ENCODE measurements at places on chromosomes 6 and 20. TPM values are rescaled to one million over a fixed set of nuclear protein-coding genes. Genes with fewer than 3 reads are reported as not detected.

DNA sequence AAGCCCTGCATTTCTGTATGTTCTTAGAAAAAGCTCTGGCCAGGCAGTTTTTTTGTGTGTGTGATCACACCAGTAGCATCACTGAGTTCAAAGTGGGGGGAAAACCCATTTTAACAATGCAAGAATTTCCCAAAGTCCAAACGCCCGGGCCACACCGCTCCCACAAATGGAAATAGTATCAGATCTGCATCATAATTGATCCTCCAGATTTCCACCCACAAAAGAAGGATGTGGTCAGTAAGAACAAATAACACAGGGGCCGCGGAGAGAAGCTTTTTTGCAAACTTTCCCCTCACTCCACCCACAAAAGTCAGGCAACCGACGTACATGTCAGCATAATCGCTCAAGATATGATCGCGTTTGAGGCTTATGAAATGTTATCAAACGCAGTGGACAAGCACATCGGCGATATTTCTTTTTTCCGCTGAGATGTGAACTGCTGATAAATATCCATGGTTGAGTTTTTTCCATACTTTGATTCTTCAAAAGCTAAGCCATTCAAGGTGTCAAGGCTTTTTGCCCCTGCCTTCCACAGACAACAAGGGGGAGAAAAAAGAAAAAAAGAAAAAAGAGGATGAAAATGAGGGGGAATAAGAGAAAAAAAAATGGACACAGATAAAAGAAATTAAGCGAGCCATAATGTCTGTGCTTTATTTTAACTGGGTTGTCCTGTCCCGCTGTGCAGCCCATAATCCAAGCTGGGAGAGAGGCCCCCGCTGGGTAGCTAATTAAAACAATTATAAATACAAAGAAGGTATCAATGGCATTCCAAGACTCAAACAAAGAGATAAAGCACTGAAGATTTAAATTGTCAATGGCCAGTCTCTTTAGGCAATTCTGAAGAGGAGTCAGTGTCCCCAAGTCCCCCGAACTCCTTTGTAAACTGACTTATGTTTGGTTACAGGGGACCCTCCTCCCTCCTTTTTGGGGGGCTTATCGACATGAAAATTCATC, 143.5 kb downstream of the ZFP64 start:
- DNase-seq: no peak

DNA sequence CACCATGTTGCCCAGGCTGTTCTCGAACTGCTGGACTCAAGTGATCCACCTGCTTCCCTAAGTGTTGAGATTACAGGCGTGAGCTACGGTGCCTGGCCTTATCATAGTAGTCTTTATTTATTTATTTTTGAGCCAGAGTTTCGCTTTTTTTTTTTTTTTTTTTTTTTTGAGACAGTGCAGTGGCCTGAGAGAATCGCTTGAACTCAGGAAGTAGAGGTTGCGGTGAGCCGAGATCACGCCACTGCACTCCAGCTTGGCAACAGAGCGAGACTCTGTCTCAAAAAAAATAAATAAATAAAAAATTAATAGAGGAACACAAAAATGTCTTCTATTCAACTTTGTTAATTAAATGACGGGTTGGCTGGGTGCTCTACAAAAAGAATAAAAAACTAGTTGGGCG, 12.9 kb downstream of the MAPRE1 start:
- no peak for DNase-seq

Gene SLC16A10
- 3.4 TPM for total RNA-seq

DNA sequence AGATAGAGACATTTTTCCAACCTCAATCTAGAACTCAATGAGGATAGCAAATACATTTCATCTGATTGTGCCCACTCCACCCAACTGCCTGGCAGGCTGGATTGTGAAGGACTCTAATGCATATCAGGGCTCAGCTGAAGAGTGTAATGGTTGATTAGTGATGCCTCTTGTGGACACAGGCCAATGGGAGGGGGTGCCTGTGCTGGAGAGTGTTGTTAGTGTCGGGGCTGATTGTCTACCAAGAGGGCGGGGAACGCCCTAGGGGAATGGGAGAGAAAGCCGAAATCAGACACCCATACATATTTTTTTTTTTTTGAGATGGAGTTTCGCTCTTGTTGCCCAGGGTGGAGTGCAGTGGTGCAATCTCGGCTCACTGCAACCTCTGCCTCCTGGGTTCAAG, 103.7 kb upstream of the SALL4 start:
- DNase-seq: no peak

Gene CUTA
- total RNA-seq: 52.8 TPM

Gene KCNK5
- 6.9 TPM for total RNA-seq

Gene DSP
- 1,238 TPM for total RNA-seq

DNA sequence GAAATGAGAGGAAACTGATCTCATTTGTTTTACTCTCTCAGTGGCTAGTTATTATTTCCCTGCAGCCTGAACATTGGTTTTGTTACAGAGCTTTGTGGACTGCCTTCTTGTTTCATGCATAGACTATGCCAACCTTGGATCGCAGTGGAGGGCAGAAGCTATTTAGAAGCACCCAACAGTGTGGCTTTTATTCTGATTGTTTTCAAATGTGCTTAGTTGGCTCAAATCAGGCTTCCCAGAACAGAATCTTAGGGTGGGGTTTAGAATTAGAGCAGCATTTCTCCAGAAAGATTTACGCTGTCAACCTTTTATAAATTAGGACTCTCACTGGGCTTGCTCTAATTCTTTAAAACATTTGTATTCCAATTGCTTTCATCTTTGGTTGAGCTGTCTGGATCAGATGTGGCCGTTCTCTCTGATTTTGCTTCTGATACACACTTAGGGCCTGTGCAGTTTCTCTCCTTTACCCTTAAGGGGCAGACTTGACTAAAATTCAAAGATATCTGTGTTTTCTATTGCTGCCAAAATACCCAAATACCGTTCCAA, 210.3 kb downstream of the BCKDHB start:
- no peak for DNase-seq

Gene PREX1
- total RNA-seq: 10.9 TPM

DNA sequence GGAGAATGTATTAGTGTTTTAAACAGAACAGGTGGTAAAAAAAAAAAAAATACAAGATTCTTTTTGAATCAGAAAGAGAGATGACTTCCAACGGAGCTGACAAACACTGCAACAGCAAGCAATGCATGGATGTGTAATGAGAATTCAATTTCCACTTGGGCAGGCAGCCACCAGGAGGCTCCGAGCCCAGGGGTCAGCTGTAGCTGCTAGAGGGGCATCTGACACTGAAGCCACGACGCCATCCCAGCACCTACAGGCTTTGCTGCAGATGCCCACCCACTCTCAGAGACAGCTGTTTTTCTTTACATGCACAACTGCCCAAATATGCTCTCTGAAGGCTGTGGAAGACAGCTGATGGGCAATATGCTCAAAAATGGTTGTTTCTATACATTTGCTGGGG, 75.4 kb downstream of the ELOVL5 start:
- no peak for DNase-seq

DNA sequence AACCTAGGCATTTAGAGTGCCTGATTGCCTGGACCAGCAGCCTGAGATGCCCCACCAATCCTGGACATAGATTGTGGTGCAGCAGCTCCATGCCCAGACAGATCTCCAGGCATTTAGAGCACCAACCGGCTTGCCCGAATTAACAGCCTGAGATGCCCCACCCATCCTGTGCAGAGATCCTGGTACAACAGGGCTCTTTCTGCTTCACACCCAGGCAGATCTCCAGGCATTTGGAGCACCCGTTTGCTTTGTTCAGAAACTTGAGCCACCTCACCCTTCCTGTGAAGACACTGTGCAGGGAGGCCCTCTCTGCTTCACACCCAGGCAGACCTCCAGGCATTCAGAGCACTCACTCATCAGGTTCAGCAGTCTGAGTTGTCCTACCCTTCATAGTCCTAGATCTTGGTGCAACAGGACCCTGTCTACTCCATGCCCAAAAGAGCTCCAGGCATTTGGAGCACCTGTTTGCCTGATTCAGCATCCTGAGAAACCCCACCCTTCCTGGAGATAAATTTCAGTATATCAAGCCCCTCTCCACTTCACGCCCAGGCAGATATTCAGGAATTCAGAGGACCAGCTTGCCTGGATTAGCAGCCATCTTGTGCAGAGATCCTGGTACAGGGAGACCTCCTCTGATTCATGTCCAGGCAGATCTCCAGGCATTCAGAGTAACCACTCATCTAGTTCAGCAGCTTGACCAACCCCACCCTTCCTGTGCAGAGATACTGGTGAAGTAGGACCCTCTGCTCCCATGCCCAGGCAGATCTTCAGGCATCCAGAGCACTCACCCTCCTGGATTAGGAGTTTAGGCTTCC, 189.2 kb upstream of the FERMT1 start:
- no peak for DNase-seq

DNA sequence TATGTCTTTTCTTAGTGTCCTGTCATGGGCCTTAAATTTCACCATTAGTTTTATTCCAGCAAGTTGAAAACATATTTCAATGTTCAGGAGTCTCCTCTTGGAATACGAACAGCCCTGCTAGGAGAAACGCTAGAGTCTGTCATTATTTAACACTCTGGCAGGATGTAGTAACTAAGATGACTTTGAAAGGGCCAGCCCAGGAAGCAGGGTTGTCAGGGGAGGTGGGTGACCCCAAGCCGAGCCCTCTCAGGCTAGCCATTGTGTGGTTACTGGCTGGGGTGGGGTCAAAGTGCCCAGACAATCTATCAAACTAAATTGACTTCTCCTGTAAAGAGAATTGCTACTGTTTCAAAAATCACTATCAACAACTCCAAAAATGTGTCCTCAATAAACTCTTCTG, 67.8 kb downstream of the LY86 start:
- no peak for DNase-seq

DNA sequence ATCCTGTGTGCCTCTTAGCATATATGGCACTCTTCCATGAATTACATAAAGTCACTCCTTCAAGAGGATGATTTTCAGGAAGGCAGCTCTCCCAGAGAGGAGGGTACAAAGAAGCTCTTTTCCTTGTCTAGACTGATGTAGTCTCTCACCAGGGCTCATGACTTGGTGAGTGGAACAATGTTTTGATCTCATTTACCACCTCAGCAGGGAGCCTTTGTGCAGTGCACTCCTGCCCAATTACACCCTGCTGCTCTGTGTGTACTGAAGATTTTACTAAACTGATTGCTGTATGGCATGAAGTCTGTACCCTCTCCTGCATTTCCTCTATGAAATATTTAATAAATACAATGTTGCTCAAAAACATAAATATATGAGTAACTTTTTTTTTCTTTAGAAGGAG, 598.3 kb upstream of the HS3ST5 start:
- DNase-seq: no peak

Gene POU5F1
- 5.5 TPM for total RNA-seq

- no peak for DNase-seq
These were observed 38.0 kb downstream of the GCLC start for GRCh38 chr6:53506872-53507271.

DNA sequence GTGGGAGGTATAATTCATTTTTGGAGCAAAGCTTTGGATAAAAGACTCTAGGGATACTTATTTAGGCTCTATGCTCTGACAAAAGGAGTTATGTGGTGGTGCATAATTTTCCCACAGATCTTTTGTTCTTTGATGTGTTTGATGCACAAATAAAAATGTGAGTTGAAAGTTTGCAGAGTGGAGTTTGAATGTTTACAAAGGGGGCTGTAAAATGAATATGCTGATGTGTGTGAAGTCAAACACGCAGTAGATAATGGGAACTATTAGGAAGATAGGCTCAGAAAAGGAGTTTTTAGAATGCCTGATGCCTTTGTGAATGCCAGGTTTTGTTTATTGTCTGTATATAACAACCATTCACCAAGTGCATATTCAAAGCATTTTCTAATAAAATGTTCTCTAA, 545.0 kb upstream of the EPHA7 start:
- no peak for DNase-seq

Gene RRAGD
- 39.7 TPM for total RNA-seq

Gene SAMD3
- 0.12 TPM for total RNA-seq

DNA sequence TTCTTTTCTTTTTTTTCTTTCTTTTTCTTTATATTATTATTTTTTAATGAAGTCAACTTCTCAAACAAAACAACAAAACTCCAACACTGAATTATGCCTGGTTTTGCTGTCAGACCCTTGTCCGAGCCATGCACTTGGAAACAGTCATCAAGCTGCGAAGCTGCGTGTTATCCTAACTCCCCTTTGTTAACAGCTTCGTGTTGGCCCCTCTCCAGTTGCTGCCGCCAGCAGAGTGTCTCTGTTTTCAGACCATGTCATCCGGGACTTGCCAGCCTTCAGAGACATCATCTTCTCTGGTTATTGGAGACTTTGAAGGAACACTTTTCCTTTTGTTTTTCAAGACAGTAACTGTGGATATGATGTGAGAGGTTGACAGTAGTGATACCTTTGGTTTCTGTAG, 83.1 kb downstream of the TRMT11 start:
- no peak for DNase-seq

GRCh38 chr6:168035661-168036545, 38.4 kb downstream of the KIF25 start:
- DNase-seq: no peak

Gene ADGRF5
- 3.2 TPM for total RNA-seq
